ENCODE measurements at places on chromosomes 16 and 17.

DNA sequence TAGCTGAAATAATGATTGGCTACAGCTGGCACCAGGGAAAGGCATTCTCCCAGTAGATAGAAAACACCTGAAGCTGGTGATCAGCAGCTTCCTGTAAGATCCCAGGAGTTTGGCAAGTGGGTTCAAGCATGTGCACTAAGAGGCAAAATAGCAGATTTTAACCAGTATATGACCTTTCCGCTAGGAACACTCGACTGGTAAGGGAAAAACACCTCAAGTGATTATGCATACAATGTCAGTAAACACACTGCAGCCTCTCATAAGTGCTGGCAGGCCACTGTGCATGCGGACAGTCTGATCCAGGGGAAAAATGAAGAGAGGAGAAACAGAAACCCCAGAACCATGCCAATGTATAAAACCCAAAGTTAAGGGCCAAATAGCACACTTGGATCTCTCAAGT lies 49.0 kb upstream of the HLF start:
- no peak for DNase-seq

DNA sequence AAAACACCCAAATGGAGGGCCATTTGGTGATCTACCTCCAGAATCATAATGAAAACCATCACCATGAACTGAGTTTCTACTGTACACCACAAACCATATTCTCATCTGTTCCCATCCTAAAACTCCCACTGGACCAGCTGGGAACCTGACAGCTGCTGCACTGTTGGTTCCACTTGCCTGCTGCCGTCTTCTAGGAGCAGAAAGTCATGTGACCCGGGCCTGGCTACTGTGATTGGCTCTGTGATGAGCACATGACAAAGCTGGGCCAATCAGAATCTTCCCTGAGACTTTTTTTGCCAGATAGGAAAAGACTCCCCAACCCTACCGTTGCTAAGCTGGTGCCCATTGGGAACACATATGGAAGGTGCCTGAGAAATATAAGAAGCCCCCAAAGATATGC lies 264.2 kb downstream of the MRTFB start:
- DNase-seq, result no peak

DNA sequence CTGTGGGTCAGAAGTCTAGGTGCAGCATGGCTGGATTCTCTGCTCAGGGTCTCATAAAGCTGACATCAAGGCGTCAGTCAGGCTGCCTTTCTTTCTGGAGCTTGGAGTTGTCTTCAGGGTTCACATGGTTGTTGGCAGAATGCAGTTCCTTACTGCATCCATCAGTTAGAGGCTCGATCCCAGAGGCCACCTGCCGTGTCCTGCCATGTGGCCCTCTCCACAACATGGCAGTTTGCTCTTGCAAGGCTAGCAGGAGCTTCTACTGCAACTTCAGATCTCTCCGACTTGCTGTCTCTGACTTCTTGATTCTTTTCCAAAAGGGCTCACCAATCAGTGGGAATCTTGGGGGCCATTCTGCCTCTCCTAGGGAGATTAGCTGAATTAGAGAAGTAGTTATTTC lies 11.9 kb downstream of the PITPNC1 start:
- no peak for DNase-seq

- no peak for DNase-seq
Observed at GRCh38 chr17:47707056-47707804, 13.3 kb downstream of the TBKBP1 start.

DNA sequence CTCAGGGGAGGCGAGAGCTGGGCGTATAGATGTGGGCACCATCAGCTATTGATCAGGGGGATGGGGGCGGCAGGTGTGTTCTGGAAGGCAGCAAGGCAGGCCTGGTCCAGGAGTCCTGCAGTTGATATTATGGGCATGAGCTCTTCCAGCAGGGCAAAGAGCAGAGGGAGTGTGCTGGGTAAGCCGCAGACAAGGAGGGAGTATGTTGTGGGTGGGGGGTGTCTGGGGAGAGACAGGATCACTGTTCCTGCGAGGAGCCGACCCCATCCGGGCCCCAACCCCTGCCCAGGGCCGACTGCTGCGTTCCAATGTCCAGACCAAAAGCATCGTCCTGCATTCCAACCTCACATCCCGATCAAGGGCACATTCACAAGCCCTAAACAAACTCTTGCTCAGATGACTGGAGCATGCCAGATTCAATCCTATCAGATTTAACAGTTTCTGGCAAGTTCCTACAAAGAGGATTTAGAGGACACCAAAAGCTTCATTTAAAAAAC lies 9.2 kb downstream of the MXRA7 start:
- DNase-seq, result no peak

DNA sequence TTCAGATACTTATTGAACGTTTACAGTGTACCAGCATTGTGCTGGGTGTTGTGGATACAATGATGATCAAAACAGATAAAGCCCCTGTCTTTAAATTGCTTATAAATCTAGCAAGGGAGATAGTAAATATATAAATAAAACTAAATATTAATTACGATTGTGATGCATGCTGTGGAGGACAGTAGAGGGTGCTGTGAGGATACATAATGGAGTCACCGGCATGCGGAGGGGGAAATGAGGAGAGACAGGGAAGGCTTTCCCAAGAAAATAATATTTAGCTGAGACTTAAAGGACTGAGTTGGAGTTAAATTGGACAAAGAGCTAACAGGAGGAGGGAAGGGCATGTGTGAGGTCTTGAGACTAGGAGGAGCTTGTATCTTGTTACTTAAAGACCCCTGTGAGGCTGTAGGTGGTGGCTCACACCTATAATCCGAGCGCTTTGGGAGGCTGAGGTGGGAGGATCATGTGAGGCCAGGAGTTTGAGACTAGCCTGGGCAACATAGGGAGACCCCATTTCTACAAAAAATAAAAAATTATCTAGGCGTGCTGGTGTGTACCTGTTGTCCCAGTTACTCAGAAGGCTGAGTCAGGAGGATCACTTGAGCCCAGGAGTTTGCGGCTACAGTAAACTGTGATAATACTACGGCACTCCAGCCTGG lies 2.4 kb downstream of the DHRS7B start:
- DNase-seq, result peak; percentile 59

DNA sequence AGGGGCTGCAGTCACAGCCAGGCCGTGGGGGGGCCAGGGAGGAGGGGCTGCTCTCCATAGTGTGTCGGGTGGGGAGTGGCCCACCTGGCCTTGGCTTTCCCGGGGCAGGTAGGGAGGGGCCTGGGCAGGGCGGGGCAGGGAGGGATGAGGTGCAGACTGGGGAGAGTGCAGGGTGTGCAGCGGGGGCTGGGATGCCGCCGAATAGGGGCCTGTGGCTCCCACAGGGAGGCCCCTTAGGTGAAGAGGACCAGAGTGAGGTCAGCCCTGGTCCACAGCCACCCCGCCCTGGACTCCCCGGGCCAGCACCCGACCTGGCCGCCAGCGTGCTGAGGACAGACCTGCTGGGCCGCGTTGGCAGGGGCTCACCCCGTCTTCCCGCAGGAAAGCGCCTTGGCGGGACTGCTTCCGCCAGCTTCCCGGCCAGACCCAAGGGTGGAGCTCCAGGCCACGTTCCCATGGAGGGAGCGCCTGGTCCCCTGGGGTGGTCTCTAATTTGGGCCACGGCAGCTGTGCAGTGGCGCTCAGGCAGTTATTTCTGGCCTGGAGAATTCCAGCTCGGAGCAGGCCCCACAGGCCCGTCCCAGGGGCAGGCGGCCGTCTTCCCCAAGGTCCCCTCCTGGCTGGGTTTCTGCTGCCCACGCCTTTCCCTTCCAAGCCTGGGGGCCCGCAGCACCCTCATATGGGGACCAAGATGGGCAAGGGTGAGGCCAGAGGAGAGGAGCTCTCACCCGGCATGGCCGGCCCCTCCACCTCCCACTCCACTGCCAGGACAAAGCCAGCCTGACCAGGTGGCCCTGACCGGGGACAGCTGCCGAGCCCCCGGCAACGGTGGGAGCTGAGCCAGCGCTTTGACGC lies 27.9 kb downstream of the CACNA1H start:
- no peak for DNase-seq

- DNase-seq, result peak; percentile 60
Observed at GRCh38 chr16:54936979-54937670, 6.5 kb downstream of the IRX5 start.

DNA sequence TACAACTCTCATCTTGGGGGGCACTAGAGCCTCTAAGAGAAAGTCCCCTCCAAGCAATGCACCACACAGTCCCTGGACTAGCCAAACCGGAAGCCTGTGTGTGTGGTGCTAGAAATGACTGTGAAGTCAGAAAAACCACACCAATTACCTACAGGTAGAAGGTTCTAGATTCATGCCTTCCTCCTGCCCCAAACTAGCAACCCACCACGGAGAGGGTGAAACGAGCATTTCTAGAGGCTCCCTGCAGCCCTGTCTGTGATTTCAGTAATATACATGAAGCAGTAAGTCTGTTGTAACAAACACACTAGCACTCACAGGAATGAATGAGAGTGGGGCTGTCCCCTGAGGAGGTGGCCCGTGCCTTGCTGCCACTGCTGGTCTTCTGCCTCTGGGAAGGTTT lies 13.6 kb downstream of the ZFHX3 start:
- no peak for DNase-seq

- peak; percentile 79 for DNase-seq
Observed at GRCh38 chr16:89828199-89828869, at the start of gene SPIRE2. TSS of gene SPIRE2 (plus strand) at chr16:89828475. CDS start at chr16:89828551, 76 bp downstream.

DNA sequence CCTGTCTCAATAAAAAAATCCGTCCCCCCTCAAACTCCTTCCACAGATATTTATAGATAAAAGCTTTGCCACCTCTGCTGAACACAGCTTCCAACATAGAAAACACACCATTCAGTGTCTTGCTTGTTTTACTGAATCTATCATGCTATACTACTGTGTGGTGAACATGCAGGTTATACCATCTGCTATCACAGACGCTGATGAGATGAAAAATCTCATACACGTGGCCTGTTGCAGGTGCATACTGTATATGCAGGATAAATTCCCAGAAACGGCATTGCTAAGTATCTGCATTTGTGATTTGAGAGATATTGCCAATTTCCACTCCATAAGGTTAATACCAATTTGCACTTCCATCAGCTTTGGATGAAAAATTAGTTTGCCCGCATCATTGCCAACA lies 30.4 kb upstream of the IL34 start:
- DNase-seq, result no peak

DNA sequence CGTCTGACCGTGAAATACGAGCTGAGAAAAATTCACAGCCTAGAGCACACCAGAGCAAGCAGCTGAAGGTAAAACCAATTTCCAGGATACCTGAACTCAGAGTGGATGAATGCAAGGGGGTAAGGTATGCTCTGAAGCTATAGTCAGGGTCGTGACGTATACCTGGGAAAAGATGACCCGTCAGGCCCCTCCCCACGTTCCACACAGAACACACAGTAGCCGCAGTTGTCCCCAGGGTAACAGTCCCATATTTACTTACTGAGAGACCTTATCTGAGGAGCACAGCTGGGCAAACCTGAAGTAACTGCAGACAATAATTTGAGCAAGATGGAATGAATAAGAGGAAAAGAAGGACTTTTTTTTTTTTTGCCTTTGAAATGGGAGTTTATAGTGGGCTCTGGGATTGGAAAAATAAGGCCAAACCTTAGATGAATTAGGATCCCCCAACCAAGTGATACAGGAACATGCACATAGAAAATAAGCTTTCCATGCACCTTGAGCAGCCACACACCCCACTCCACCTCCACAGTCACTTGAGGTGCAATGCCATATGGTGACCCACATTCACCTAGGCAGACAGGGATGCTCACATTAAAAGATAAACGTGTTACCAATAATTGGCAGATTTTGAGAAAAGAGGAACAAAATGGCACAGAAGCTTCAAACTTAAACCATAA lies 38.0 kb downstream of the ABCA6 start:
- DNase-seq, result no peak

GRCh38 chr16:2333772-2334379 lies 6.7 kb downstream of the ABCA3 start:
- DNase-seq, result peak; percentile 78

DNA sequence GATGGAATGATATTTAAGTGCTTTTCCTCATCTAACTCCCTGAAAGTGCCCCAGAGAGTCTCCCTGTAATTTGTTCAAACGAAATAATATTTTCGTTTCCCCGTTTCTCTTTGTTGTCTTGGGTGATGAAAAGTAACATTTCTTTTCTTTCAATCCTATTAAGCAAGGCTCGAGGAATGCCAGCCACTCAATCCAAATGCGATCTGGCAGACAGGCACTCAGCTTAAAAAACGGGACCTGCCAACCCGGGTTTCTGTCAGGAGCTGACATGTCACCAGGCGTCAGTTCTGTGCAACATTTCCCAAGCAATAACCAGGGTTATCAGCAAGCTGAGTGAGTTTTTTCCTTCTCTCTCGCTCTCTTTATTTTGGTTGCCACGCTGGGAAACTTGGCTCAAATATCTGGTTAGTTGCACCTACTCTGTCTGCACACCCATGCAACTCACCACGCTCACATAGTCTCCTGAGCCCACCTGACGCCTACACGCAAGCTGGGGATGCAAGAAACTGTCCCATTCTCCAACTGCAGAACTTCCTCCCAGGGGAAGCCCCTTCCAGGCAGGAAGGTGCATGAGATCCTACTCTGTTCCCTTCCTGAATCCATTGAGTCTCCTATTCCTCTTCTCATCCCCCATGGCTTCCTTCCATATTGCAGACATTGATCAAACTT lies 208.2 kb downstream of the C16orf78 start:
- no peak for DNase-seq

- DNase-seq, result peak; percentile 65
Observed at GRCh38 chr16:65117811-65118448, 3.9 kb downstream of the CDH11 start.

- DNase-seq, result peak; percentile 88
Observed at GRCh38 chr17:17476865-17477467, at the start of gene MED9. TSS of gene MED9 (plus strand) at chr17:17477000. CDS start at chr17:17477042, 42 bp downstream.

DNA sequence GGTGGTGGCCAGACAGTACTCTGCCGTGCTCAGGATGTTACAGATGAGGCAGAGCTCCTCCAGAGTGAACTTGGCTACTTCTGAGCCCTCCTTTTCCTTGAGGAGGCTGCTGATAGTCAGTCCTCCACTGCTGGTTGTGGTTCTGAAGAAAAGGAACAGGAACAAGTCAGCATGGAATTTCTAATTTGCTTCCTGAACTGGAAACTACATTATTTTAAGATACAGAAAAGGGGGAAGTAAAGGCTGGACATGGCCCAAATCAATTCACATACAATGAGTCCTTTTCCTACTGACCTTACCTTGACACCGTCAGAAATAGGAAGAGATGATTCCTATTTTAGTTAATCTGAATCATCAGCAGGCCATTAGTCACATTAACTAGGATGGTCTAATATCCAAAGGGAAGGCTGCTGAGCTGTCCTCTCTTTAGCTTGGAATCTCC lies 154.2 kb downstream of the VPS53 start:
- DNase-seq, result peak; percentile 74

DNA sequence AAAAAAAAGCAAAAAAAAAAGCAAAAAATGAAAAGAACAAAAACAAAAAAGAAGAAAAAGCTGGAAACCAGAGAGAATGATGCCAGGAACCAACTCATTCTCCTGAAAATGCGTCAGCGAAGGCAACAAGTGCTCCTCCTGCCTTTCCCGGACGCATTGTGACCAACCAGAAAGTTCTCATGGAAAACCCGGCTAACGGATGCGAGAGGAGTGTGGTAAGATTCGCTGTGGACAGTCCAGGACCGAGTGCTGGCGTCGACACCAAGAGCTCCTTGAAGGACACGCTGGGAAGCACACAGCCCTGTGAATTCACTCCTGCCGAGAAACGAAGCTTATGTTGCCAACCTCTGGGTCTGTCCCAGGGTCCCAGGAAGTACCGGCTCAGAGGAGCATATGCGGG lies 43.4 kb downstream of the METRNL start:
- DNase-seq, result no peak
